Heart left ventricle (tissue), 16 donors: ENCODE measurements at places on chromosomes 1 and 21.

GRCh38 chr1:111141245-111142220 is 1.5 kb downstream of the CEPT1 start:
- no peak for DNase-seq

- DNase-seq, result no peak
Measured at GRCh38 chr1:112344754-112345423, 51.1 kb upstream of the CTTNBP2NL start.

GRCh38 chr1:27528818-27529703 is 39.1 kb upstream of the WASF2 start:
- DNase-seq, result peak; percentile 85

DNA sequence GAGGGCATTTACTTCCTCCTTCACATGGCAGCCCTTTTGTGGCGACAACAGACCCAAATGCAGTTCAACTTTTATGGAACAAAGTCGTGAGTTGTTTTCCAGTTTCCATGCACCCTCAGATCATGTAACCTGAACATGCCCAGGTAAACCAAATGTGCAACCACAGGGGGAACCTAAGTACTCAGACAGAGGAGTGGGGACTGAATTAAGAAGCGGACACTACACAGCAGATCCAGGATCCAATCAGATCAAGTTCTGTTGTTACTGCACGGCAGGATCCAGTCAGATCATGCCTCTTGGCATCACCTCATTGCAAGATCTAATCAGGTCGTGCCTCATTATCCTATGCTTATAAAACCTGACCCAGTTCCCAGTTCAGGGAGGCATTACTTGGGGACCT is 115.7 kb downstream of the MATN1 start:
- DNase-seq, result no peak

DNA sequence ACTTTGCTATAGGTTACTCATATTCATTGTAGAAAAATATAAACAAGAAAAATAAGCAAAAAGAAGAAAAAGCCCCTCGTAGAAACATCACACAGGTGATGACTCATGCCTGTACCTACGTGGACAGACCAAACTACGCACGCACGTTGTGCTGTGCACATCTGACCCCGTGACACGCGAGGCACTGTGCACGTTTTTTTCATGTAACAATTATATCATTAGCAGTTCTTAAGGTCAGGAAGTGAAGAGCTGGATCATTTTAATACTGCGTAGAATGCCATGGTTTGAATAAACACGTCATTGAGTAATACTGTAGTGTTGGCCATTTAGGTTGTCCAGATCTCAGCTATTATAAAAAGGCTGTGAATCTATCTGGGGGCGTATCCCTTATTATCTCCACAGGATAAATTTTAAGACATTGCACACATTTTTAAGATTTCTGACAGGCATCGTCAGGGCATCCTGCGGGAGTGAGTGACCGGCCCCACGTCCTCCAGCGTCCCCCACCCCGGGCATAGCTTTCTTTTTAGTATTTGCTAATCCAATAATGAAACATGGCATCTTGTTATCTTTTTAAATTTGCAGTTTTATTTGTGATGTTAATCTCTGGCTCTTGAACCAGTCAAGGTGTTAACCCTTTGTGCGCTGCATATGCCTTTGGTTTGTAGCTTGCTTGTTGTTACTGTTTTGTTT is 23.4 kb upstream of the ADARB1 start:
- DNase-seq, result no peak

DNA sequence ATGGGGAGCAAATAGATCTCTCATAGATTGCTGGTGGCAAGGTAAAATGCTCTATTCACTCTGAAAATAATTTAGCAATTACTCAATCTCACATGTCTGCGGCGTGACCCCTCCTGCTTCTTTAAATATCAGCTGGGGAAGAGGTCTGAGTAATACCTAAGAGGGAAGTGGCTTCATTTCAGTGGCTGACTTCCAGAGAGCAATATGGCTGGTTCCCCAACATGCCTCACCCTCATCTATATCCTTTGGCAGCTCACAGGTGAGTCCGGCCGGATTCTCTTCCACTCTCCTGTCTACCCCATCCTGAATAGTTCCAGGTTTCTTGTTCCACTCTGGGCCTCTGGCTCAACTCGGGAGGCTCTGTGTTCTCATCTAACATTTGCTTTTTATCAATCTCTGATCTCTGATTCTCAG is at the start of gene SLAMF7:
Gene SLAMF7 (plus strand): TSS at position 150 of the 414 bp plus-strand sequence. CDS start 55 bp downstream, at position 205.
- DNase-seq, result no peak

- no peak for DNase-seq
Measured at GRCh38 chr1:219277304-219278105, 103.8 kb downstream of the LYPLAL1 start.

DNA sequence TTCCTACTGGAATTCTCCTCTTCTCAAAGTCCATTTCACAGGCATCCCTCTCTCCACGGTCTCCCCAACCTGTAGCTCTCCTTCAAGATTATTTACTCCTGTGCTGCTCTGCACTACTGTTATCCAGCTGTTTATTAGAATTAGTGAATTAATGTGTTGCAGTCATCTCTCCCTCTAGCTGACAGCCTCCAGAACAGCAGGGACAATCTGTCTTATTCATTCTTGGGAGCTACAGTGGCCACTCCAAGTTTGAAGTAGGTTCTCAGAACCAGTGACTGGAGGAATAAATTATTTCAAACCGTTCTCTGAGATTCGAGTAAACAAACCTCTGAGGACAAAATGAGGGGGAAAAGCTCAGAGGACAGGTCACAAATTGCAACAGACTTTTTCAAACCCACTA is 330.9 kb downstream of the RRAGC start:
- DNase-seq, result no peak

DNA sequence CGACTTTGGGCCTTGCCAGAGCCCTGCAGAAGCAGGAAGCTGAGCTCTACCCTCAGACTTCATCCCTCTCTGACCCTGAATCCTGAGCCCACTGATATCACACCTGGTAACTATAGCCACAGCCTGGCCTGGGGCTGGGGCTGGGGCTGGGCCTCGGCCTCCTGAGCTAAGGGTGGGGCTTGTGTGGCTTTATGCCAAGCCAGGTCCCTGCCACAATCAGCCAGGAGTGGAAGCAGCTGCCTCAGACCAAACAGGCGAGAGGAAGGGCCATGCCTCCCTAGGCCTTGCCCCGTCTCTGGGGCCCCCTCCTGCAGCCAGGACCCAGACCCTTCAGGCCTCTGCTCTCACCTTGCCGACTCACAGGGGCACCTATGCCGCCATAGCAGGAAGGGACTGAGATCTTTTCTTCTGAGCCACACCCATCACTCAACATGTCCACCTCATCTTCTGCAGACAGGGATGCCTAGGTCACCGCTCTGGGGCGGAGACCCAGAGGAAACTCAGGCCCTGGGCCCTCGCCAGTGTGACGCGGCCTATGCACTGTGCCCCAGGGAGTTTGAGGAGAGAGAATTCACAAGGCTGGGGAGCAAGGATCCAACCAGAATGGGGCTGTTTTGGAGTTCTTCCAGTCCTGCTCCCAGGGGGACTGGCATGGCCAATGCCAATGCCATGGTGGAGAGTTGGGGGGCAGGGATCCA is 5.7 kb downstream of the UBXN11 start:
- no peak for DNase-seq

- no peak for DNase-seq
Measured at GRCh38 chr1:186289943-186290545, 85.0 kb downstream of the TPR start.

- no peak for DNase-seq
Measured at GRCh38 chr1:113991467-113991997, 12.3 kb downstream of the OLFML3 start.

DNA sequence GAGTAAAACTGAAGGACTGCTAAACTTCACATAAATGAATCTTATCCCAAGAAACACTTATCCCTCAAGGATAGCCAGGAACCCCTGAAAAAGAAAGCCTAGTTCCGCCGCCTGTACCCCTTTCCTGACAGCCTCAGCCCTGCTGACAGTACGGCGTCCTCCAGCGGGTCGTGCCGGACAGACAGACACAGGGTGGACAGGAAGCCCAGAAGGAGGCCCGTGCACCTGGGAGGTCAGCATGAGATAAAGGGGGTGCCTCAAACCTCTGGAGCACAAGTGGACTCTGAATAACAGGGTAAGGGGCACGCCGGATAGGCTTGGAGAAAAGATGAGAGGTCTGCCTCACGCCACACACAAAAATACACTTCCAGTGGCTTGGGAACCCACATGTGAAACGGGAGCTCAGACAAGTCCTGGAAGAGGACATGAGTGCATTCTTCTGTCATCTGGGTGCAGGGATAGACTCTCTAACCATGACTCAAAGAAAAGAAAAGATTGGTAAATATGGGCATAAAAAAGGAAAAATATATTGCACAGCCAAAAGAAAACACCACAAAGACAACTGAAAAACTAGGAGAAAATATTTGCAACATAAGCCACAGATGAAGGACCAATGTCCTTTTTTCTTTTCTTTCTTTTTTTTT is 17.3 kb upstream of the ADARB1 start:
- no peak for DNase-seq

DNA sequence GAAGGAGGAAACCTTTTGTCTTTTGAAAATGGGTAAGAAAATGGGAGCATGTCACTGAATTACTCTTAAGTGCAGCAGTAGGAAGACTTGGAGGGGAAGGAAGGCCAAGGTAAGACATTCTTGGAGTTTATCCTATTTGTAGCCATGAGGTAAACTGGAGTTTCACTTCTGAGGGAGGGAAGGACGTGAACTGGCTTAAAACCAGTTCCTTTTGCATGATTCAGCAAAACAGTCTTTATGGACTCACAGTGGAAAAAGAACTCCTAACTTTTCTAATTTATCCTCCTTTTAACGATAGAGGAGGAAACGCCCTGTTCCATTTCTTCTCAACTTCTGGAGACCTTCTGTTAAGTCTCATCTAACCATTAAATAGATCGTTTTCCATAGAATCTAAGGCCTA is 2.5 kb downstream of the PRDX6 start:
- DNase-seq, result no peak

- no peak for DNase-seq
Measured at GRCh38 chr1:170354690-170355089, 177.3 kb upstream of the GORAB start.

DNA sequence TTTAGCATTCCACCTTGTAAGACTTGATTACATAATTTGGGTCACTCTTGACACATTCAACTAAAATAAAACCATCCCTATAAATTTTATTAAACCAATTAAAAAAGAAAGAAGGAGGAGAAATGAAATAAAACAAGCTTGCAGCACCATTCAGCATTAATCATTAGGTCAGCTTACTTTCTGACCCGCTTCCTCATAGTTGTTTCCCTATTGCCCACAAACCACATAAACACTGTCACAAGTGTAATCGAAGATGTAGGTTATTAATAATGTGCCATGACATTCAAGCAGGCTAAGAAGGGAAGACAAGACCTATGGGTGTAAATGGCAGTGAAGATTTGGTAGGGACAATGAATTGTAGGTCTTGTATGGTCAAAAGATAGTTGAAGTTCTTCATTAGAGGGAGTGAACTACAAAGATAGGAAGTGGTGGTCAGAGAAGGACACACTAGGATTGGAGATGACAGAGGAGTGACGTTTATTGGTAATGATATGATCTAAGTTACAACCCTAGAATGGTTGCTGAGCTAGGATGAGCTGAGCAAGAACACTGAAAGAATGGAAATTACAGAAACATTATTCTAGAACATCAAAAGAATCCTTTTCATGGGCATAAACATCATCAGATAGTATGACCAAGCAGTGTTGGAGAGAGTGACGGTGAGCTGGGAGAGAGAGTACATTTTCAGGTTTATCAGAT is 231.5 kb downstream of the KCNT2 start:
- no peak for DNase-seq

DNA sequence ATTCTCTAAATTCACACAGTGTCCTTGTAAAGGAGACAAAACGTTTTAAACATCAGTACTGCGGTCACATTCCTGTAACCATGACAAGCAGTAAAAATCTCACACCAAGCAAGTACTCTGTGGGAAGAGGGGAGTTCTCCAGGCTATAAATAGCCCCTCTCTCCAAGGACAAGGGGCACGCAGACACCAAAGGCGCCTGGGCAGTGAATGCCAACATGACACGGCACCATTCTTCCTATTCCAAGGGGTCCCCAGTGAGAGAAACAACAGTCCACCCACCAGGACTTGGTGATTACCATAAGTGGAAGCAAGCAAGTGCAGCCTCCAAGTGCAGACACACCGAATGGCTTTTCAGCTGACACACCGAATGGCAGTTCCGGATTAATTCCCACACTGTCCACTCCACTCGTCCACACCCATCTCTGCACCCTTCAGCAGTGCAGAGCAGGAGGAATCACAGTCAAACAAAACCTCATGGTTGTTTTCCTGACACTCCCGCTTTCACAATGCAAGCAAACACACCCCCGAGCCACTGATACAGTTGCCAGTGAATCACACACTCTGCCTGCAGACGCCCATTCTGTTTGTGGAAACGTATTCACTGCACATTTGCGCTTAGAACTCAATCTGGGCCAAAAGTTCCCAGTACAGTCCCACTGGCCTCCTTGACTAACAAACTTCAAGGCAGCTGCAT is 1.8 kb downstream of the PTTG1IP start:
- peak; percentile 64 for DNase-seq

DNA sequence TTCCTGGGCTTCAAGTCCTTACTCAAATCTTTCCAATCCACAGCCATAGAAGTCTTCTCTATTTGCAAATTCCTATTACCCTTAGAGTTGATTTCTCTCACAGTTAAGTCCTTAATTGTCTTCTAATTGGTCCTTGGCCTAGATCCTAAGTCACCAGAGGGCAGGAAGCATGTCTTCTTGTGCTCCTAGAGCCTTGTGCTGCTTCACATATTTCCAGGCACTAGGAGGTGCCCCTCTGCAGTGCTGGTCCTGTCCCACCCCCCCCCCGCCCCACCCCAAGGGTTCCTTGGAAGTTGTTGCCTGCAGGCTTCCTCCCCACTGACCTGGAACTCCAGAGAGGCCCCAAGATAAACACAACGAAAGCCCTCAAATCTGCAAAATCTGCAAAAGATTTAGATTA is 28.1 kb upstream of the TARBP1 start:
- no peak for DNase-seq

- no peak for DNase-seq
Measured at GRCh38 chr1:40858856-40859416, 3.2 kb downstream of the CITED4 start.

- DNase-seq, result no peak
Measured at GRCh38 chr1:8495928-8496401, 178.1 kb downstream of the SLC45A1 start.

DNA sequence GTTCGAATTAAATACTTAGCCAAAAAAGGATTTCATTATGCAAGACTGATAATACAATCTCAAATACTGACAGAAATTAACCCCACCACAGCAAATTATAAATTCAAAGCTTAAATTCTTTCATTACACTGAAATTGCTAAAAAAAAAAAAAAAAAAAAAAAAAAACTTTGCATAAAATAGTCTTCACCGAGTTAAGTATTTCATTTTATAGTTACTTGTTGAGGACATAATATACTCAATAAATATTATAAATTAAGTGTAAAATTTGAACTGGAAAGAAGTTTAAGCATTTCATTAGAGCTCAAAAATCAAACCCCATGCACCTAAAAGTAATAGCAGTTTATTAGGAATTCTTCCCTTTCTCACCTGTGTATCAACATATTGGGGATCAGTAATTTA is 1.9 kb upstream of the PSMG1 start:
- DNase-seq, result no peak

DNA sequence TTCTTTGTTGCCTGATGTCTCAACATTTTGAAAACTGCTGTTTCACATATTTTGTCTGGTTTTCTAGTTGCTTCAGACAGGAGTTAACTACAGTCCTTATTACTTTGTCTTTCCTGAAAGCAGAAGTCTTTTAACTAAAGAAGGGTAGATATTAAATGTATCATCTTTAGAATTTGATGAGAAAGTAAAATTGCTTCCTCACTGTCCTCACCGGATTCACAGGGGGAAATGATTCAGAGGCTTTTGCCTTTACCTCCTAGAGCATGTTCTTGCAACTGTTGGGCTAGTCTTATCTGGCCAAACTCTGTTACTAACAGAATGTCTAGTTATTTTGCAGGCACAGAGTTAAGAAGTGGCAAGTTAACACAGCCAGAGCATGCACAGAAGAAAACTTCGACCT is 107.2 kb upstream of the VAV3 start:
- DNase-seq, result no peak
